Naive thymus-derived CD8-positive, alpha-beta T cell (primary cell): ENCODE measurements at places on chromosomes 3 and 15. TPM values are rescaled to one million over a fixed set of nuclear protein-coding genes. Genes with fewer than 3 reads are reported as not detected.

GRCh38 chr15:68765602-68766368 is 54.9 kb downstream of the ANP32A start:
- no peak overlapping the region for H3K4me3 ChIP-seq
- no peaks in the 10 kb centered on the region for H3K36me3 ChIP-seq
- no peak overlapping the region for H3K27ac ChIP-seq
- no peaks in the 10 kb centered on the region for H3K4me1 ChIP-seq
- DNase-seq, result no peak
- no peaks in the 10 kb centered on the region for H3K27me3 ChIP-seq

DNA sequence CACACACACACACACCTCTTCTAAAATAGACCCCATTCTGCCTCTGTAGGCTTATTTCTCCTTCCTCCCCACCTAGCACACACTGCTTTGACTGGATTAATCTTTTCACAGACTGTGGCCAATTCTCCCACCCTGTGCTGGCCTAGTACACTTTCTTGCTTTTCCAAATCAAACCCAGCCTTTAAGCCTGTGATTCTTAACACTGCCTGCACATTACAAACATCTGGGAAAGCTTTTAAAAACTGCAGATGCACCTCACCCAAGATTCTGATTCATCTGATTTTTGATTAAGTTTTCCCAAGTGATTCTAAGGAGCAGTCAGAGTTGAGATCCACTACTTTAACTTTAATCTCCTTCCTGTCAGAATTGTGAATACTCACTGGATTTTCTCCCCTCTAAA is 12.8 kb downstream of the CSNK1G1 start:
- no peak for DNase-seq
- H3K27me3 ChIP-seq, result no peaks in the 10 kb centered on the region

DNA sequence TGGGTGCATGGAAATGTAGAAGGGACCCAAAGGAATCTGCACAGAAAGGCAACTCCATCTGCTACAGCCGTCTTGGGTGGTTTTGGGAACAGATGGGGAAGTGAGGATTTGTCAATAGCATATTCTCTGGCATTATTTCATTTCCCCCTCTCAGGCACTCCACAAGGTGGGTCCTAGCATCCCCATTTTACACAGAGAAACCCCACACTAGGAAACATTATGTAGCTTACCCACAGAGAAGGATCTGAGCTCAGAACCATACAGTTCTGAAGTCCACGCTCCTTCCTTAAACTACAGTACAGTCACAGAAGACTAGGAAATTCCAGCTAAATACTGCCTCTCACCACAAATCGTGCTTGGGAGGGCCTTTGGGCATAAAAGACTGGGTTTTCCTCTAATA is 61.2 kb upstream of the CTNNB1 start:
- H3K27me3 ChIP-seq, result no peaks in the 10 kb centered on the region
- peaks cover 1% of the 10 kb centered on the region for H3K4me1 ChIP-seq
- no peak overlapping the region for H3K4me3 ChIP-seq
- H3K27ac ChIP-seq, result no peak overlapping the region
- DNase-seq, result no peak

- no peak overlapping the region for H3K4me3 ChIP-seq
- no peaks in the 10 kb centered on the region for H3K27me3 ChIP-seq
- DNase-seq, result no peak
- H3K27ac ChIP-seq, result peak overlapping the region; percentile 63
Measured at GRCh38 chr3:71709908-71710511, 15.2 kb downstream of the EIF4E3 start.

DNA sequence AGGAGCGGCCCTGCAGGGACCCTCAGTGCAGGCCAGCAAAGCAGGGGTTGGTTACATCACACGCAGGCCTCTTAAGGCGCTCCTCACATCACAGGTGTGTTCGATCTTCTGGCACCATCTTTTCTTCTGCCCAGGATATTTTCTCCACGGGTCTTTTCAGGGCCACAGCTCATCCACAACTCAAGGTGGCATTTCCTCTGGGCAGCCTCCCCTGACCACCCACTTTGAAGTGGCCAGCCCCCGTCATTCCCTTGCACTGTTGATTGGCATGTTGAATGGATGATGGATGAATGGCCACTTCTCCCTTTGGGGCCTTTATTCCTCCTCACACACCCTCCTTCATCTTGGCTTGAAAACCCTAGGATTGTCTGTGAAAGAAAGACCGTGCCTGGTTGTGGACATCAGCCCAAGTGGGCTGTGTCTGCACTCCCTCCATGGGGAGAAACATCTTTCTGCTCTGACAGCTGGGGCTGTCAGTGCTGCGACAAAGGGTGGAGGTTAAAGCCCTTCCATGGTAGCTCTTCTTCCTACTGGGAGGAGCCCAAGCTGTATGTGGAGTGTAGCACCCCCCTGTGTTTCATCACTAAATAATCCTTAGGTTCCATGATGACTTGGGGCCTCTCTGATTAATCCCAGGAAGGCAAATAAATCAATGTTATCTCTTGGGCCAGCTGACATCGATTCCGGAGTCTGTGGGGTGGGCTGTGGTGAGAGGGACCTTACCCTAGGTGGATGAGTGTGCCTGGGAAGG is 102.5 kb downstream of the EPHB1 start:
- H3K36me3 ChIP-seq, result no peaks in the 10 kb centered on the region
- H3K4me1 ChIP-seq, result no peaks in the 10 kb centered on the region
- H3K4me3 ChIP-seq, result no peak overlapping the region
- DNase-seq, result no peak
- peaks cover 12% of the 10 kb centered on the region for H3K27me3 ChIP-seq
- H3K27ac ChIP-seq, result no peak overlapping the region

DNA sequence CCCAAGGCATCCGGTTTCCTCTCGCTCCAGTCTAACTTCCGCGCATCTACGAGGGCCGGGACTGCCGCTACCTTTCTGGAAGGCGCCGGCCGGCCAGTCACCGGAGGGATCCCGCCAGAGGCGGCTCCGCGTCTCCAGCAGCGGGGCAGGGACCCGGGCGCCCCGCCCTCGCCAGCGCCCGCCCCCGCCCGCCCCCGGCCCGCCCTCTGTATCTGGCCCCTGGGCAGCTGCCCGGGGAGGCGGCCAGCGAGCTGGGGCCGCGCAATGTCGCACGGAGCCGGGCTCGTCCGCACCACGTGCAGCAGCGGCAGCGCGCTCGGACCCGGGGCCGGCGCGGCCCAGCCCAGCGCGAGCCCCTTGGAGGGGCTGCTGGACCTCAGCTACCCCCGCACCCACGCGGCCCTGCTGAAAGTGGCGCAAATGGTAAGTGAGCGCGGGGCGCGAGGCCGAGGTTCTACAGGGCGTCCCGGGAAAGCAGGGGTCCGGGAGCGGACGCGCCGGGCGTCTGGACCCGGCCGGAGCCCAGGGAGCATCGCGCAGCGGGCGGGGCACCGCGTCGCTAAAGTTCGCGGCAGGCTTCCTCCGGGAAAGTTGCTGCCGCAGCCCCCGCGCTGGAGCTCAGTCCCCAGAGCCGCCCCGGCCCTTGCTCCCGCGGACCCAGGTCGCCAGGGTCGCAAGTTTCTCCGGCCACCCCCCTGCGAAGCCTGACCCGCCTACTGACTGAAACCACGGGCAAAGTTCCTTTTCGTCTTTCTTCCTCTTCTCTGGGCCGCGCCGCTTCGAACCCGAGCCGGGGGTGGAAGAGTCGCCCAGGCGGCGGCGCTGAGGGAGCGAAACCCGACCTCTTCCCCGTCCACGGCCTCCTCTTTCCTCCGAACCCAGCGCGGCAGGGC is at the start of gene CMTM7:
TSS of gene CMTM7 (plus strand) at position 211 of the 893 bp plus-strand sequence. CDS start at position 265, 54 bp downstream.
- no peaks in the 10 kb centered on the region for H3K27me3 ChIP-seq
- peak within 1 kb of the TSS; percentile 98 for H3K27ac ChIP-seq
- peak; percentile 79 for DNase-seq

DNA sequence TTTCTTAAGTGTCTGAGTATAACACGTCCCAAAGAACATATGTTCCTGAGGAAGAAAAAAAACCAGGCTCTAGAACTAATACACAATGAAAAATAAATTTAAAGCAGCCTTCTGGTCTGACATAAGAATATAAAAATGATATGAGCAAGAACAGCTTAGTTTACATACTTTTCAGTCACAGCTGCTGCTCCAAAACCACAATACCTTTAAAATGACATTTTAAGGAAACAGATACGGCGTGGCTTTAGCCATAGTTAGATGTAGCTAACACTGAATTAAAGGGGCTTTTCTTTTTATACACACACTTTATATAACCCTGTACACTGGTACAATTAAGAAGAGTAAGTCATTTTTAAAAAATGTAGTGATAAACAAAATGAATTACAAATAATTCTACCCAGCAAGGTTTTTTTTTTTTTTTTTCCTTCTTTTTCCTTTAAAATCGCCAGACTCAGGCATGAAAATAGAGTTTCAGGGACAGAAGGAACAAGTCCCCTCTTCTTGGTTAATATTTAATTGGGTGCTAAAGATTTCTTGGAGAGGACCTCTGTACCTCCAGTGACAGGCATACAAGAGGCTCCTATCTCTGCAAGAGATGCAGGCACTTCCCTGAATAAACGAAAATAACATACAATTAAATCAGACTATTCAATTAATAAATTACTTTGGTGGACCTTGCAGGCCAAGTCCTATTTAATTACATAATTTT is 265.6 kb downstream of the FOXP1 start:
- H3K27ac ChIP-seq, result peak overlapping the region; percentile 80
- no peaks in the 10 kb centered on the region for H3K27me3 ChIP-seq
- peak overlapping the region; percentile 51 for H3K4me3 ChIP-seq
- H3K4me1 ChIP-seq, result peaks cover 6% of the 10 kb centered on the region
- no peak for DNase-seq

GRCh38 chr3:110773413-110773954 is 298.1 kb upstream of the NECTIN3 start:
- no peak overlapping the region for H3K4me3 ChIP-seq
- H3K36me3 ChIP-seq, result no peaks in the 10 kb centered on the region
- H3K27ac ChIP-seq, result no peak overlapping the region
- H3K4me1 ChIP-seq, result no peaks in the 10 kb centered on the region

DNA sequence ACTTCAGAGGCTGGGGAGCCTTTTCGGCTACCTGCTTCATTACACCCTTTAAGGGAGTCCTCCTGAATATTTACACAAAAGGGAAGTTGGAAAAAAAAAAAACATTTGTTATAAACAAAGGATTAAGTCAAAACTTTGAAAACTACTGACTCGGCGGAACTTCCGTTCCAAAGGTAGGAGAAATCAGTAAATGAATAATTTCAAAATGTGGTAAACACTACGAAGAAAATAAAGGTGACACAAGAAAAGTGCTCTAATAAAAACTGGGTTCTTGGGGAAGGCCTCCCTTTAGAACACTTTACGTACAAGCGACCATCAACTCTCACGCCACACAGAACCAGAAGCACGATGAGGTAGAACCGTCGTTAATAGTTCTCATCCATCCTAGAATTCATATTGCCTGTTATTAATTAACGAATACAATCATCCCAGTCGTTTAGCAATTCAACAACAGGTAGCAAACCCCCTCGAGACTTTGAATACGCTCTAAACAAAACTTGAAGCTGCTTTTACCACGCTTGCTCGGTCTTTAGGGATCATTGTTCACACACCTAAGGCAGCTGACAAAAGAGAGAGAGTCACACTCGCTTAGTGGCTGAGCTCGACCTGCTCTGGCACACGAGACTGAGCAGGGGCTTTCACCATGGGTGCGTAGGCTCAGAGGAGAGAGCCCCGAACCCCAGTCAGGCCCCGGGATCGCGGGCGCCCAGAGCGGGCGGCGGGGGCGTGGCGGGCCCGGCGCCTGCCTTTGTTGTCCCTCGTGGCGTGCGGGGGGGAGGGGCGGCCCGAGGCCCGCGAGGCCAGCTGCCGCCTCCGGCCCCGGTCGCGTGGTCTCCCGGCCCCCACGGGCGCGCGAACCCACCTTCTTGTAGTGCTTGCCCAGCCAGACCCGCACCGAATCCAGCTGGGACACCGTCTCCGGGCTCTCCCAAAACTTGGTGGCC is 680 bp downstream of the SMARCC1 start:
- peak overlapping the region; percentile 89 for H3K4me3 ChIP-seq
- H3K27ac ChIP-seq, result peak overlapping the region; percentile 92
- H3K27me3 ChIP-seq, result no peaks in the 10 kb centered on the region
- peaks cover 9% of the 10 kb centered on the region for H3K4me1 ChIP-seq
- H3K36me3 ChIP-seq, result no peaks in the 10 kb centered on the region

DNA sequence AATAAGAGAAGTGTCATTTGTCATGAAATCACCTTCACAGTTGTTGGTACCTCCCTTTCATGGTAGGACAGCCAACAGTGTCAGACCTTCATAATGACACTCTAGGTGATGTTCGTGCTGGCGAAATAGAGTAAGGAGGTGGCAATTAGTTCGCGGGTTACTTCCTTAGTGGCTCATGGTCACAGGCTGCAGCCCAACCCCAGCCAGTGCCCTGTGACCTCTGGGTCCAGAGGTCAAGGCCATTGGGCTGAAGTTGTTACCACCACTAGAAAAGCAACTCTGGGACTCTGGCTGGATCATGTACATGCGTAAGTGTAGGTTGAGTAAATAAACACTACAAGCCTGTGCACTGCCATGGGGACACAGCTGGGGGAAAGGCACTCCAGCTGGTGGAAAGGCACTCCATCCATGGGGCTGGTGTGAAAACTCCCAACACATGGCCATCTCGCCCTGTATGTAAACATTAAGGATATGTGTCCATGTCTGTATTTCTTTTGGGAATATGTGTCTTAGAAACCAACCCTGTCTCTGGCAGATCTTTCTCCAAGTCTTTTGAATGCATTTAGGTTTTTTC is 106.7 kb downstream of the RYK start:
- no peak overlapping the region for H3K27ac ChIP-seq
- H3K36me3 ChIP-seq, result peaks cover 16% of the 10 kb centered on the region
- no peaks in the 10 kb centered on the region for H3K27me3 ChIP-seq
- H3K4me3 ChIP-seq, result no peak overlapping the region
- DNase-seq, result no peak

DNA sequence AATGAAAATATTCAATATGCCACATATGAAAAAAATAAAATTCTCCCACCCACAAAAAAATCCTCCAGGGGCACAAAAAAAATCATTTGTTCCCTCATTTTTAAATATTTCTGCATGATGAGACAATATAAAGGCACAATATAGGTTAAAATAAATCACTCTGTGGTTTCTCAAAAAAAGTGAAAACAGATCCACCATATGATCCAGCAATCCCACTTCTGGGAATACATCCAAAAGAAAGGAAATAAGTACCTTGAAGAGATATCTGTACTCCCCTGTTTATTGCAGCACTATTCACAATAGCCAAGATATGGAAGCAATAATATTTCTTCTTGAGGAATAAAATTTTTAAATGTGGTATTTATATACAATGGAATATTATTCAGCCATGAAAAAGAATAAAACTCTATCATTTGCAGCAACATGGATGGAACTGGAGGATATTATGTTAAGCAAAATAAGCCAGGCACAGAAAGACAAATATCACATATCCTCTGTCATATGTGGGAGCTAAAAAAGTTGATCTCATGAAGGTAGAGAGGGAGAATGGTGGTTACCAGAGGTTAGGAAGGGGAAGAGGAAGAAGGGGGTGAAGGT is 1.5 kb downstream of the ATP8B4 start:
- H3K27ac ChIP-seq, result no peak overlapping the region
- no peak overlapping the region for H3K4me3 ChIP-seq
- peaks cover 9% of the 10 kb centered on the region for H3K4me1 ChIP-seq

The GOLGA8R gene
- total RNA-seq, result 6.9 TPM

The ADAMTS7 gene
- total RNA-seq, result 0.16 TPM

The MFSD1 gene
- total RNA-seq, result 28.8 TPM
